Tibial nerve (tissue), 4 donors: ENCODE measurements at places on chromosomes 7 and 10. TPM values are rescaled to one million over a fixed set of nuclear protein-coding genes. Genes with fewer than 3 reads are reported as not detected.

DNA sequence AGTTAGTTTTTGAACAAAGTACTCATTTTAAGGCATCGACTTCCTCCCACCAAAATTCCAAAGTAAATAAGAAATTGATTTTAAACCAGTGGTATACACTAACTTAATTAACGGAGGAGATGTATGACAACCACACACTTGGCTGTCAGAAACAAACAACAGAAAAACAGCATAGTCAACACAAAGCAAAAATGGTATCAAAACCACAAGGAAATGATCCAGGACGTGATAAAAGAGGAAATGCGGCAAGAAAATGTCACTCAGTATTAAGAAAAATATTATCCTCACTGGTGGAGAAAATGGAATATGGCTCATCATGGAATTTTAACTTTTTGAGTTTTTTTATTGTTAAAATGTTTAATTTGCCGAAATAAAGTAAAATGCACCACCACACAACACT is 17.5 kb downstream of the KIAA1549 start:
- no peak for DNase-seq

- DNase-seq = no peak
Measured at GRCh38 chr7:140624392-140625191, 16.0 kb downstream of the DENND2A start.

DNA sequence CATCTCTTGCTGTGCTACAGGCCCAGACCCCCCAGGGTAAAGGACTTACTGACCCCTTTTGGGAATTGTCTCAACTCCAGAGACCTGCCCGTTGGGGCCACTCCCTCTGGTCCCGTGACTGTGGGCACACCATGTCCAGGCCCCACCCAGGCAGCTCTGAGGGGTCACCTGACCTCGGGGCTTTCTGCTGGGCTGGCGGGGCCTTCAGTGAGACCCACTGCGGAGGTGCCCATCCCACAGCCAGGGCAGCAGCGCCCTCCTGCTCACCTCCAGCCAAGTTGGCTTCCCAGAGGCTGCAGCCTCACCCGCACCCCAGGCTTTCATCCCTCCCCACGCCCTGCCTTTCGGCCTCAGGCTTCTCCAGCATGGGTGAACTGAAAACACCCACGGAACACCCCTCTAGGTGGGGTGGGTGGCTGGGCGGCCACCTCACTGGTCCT is 147.2 kb downstream of the DNAJB6 start:
- DNase-seq = no peak

- no peak for DNase-seq
Measured at GRCh38 chr10:112812586-112812985, 137.5 kb upstream of the TCF7L2 start.

DNA sequence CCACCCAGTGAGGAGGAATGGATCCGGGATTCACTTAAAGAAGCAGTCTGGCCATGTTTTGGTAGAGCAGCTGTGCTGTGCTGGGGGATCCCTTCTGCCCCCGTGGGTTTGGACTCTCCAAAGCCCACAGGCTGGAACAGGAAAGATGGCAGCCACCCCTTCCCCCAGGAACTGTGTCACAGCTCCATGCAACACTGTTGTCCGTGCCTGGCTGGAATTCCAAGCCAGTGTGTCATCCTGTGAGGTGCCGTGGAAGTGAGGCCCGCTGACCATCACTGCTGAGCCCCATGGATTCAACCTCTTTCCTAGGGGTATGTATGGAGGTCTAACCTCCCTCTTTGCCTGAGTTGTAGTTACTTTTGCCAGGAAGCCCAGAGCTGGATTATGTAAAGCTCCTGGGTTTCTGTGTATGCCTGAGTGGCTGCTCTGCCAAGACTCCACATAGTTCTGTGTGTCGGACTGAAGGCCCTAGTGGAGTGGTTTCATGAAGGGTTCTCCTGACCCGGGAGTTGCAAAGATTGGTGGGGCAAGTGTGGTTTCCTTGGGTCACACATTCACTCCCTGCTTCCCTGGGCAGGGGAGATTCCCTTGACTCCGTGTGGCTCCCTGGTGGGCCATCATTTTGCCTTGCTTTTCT is 35.1 kb upstream of the PCGF5 start:
- no peak for DNase-seq

Gene ZNF862
- total RNA-seq = 42.0 TPM

DNA sequence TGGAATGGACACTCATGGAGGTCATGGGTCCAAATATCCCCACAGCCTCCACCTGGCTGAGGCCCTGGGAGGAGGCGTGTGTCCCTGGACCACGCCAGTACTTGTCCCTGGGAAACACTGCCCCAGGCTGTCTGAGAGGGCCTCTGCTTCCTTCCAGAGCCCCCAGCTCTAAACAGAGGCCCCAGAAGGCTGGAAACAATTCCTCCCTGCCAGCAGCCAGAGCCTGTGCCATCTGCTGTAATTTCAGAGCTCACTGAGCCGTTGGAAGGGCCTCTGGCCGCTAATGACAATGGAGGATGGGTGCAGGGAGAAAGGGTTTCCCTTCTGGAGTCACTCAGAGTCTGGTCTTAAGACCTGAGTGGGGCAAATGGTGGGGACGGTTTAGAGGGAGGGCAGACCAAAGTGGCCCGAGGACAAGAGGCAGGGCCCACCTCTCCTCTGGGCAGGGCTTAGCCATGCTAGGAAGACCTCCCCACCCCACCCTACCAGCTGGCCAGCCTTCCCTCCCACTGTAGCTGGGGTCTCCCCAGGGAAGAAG is 7.1 kb downstream of the CHAT start:
- DNase-seq = no peak

DNA sequence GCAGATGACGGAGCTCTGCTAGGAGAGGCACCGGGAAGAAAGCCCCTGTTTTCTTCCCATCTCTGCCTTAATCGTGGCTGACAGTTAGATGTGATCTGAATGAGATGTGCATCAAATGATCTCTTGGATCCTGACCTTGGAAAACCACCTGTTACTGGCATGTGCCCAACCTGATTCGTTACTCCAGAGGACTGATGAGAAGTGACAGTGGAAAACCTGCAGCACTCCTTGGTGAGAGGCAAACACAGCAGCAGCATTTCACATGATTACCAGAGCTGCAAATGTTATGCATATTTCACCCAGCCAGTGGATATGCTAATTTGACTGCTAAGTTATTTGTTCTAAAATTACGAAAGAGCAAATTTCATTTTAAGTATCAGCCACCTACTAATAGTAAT is 95.3 kb downstream of the PTPRN2 start:
- no peak for DNase-seq

DNA sequence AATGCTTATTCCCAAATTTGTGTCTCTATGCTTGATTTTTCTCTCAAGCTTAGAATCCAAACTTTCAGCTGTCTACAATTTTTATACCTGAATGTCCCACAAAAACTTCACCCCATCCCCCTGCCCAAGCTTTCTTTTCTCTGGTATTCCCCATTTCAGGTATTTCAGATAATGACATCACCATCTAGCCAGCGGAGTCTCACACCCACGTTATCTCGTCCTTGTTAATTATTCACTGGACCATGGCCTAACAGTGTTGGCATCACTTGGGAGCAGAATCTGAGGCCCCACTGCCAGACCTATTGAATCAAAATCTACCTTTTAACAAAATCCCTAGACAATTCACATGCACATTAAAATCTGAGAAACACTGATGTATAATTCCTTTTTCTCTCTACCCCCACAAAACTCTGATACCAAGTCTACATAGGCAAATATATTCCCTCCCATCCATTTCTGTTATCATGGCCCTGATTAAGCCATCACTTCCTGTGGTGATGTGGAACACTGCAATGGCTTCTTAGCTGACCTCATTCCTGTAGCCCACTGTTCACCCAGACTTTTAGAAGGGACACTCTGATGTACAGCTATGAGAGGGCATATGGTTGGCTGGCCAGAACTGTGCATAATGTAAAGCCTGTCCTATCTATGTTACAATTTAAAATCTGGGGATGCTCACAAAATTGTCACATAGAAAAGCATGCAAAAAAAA is 31.4 kb downstream of the ZNF438 start:
- no peak for DNase-seq

DNA sequence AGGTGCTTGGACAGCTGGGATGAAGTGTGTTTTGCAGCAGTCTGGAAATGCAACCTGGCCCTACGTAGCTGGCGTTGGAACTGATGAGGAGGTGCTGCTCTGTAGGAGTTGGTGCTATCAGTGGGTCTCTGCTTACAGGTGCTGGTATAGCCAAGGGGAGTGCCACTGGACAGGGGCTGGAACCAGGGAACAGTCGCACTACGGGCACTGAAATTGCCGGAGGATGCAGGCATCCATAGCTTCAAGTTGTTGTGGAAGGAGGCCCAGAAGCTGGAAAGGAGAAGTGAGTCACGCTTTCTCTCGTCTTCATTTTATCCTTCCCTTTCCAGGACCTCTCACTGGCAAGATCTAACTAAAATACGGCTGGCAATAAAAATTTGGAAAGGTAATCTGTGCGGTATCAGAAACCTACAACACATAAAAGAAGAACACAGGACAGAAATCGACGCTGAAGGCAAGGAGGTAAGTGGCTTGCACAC is 25.8 kb downstream of the MACC1 start:
- no peak for DNase-seq

Gene DNMBP
- total RNA-seq = 28.8 TPM

GRCh38 chr7:2116989-2117591 is 115.7 kb downstream of the MAD1L1 start:
- no peak for DNase-seq

DNA sequence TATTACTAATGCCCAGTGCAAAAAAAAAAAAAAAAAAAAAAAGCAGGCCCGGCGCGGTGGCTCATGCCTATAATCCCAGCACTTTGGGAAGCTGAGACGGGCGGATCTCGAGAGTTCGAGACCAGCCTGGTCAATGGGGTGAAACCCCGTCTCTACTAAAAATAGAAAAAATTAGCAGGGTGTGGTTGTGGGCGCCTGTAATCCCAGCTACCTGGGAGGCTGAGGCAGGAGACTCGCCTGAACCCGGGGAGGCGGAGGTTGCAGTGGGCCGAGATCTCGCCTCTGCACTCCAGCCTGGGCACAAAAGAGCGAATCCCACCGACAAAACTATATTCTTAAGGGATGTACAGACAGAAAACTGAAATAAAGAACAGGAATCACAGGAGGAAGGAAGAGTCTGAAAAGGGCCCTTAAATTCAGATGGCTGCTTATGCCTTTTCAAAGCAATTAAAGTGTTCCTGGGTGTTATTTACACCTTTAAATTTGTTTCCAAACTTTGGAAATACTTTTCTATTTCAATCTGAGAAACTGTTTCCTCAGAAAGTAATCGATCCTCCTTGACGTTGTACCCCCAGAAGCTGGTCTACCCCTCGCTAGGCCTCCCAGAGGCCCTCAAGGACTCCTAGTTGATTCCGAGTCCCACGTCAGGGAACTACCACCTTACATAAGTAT is 2.0 kb upstream of the KMT2E start:
- no peak for DNase-seq

Gene ITGA8
- total RNA-seq = 8.7 TPM

DNA sequence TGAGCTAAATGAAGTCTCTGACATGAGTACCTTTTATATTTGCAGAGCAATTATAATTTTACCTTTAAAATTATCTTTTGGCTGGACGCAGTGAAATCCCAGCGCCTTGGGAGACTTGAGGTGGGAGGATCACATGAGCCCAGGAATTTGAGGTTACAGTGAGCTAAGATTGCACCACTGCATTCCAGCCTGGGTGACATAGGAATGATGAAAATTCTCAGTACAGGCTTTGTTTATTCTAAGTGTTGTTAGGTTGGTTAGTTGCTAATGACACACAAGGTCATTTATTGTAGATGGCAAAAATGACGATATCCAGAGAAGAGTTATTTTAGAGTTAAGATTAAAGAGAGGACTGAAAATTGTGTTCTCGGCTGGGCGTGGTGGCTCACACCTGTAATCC is 87.6 kb downstream of the XRCC2 start:
- DNase-seq = no peak

GRCh38 chr7:131235489-131236317 is 92.0 kb upstream of the MKLN1 start:
- no peak for DNase-seq

Gene IGFBP1
- not detected for total RNA-seq

- no peak for DNase-seq
Measured at GRCh38 chr10:14736600-14737081, 38.1 kb downstream of the FAM107B start.

Gene GARIN1A
- total RNA-seq = 2.7 TPM

Gene MUC12
- total RNA-seq = not detected

- DNase-seq = no peak
Measured at GRCh38 chr10:116728526-116729096, 13.8 kb downstream of the HSPA12A start.

- DNase-seq = no peak
Measured at GRCh38 chr10:51001587-51001986, 72.7 kb upstream of the PRKG1 start.

GRCh38 chr10:44967616-44968015 is 8.0 kb downstream of the RASSF4 start:
- no peak for DNase-seq

GRCh38 chr7:19930851-19931250 is 157.4 kb upstream of the TMEM196 start:
- DNase-seq = no peak

DNA sequence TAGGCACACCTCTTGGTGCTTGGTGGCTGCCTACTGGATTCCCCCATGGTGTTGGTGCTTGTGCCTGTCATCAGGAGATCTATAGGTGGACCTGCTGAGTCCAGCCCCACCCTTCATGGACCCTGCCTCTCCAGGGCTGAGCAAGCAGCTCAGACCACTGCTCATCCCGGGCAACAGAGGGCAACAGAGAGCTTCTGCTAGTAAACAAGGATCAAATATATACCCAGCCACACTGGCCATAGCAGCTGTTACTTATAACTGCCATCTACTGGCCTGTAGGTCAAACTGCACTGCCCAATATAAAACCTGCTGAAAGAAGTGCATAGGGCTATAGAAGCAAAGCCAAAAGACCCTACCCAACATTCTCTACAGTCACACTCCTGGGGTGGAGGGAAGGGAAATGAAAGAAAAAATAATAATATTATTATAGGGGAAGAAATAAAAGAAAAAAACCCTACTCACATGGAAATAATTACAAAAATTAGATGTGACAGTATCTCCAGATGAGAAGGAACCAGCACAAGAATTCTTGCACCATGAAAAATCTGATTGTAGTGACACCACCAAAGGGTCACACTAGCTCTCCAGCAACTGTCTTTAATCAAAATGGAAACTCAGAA is 54.9 kb upstream of the ZNF800 start:
- no peak for DNase-seq

DNA sequence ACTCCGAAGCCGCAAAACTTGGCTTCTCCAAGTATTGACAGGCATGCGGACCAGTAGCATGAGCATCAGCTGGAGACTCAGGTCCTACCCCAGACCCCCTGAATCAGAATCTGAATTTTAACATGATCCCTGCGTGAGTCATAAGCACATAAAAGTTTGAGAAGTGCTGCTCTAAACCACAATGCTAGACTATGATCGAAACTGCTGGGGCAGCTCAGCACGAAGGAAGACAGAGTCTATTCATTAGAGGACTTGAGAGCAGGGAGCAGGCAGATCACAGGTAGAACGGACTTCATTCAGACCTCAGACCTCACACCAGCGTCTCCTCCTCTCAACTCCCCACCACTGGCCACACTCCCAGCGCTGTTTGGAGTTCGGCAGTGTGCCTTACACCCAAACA is 16.9 kb downstream of the CAMK2G start:
- DNase-seq = no peak

Gene KEL
- 0.63 TPM for total RNA-seq
